ENCODE measurements at places on chromosomes 1 and 21.

- DNase-seq, result no peak
Observed at GRCh38 chr21:39869141-39869818, 2.0 kb downstream of the PCP4 start.

DNA sequence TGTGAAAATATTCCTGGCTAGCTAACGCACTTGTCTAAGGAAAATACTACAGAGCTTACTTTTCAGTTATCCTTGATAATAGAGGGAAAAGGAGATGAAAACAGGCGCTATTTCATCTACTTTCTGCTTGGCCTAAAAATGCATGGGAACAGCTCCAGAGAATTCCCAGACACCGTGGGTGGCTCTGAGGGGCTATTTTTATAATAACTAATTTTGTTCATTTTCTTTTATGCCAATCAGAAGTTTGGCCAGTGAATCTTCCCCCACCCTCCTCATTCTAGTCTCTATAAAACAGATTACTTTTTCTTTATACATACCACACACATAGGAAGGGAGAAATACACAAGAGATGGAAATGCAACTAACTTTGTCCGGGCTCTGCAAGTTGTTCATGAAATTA, 322.9 kb downstream of the SETD4 start:
- DNase-seq, result no peak

- no peak for DNase-seq
Observed at GRCh38 chr1:212450331-212450881, 17.7 kb downstream of the NENF start.

- DNase-seq, result peak; percentile 57
Observed at GRCh38 chr1:1943834-1944570, 24.9 kb upstream of the TMEM52 start.

Data from activated naive CD4-positive, alpha-beta T cell treated with anti-CD3 and anti-CD28 coated beads for 36 hours (primary cell).